ENCODE measurements at places on chromosomes 2 and 18.
A peak's percentile ranks its signal among the peaks of the same experiment; 100 is the strongest.

DNA sequence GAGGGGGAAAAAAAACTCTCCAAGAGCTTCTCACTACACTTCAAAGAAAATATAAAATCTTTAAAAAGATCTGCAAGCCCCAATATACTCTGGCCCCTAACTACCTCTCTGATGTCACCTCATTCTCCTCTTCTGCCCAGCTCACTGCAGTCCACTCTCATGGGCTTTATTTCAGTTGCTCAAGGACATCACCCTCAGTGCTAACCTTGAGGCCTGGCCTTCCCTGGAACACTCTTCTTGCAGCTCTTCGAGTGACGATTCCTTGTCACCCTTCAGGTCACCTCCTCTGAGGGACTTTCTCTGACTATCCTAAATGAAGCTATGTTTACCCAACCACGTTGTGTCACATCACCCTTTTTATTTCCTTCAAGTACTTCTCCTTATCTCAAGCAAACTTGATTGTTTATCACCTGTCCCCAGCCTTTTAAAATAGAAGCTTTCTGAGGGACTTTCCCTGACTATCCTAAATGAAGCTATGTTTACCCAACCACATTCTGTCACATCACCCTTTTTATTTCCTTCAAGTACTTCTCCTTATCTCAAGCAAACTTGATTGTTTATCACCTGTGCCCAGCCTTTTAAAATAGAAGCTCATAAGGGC lies 10.4 kb downstream of the RTTN start:
- no peak for DNase-seq

DNA sequence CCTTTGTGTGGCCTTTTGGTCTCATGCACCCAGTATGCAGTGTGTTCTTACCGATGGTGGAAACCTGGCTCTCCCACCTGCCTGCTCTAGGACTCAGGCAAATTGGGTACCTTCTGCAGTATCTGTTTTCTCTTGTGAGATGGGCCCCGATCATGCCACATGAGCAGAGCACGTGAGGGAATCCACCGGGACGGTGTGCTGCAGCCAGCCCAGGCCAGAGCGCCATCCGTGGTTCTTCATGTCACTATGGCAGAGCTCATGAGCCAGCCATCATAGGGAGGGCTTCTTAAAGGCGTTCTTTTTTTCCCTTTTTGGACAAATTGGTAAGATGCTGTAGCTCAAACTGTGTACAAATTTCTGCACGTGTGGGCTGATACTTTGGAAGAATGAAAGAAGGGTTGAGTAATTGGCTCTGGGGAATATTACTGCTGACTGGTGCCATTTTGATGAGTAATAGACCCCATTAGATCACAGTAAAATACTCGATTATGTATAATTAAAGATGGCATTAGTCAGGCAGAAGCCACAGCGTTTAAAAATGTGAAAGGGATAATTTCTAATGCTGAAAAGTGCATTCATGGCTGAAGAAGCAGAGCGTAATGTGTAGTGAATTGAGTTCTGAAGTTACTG lies 19.2 kb downstream of the SH3RF3 start:
- no peak for DNase-seq

GRCh38 chr2:37561615-37562569 lies 109.5 kb downstream of the CDC42EP3 start:
- DNase-seq = no peak

- no peak for DNase-seq
Observed at GRCh38 chr18:39825485-39826150, 2129.4 kb upstream of the PIK3C3 start.

GRCh38 chr18:36688020-36688965 lies 140.5 kb downstream of the TPGS2 start:
- peak; percentile 10 for DNase-seq

DNA sequence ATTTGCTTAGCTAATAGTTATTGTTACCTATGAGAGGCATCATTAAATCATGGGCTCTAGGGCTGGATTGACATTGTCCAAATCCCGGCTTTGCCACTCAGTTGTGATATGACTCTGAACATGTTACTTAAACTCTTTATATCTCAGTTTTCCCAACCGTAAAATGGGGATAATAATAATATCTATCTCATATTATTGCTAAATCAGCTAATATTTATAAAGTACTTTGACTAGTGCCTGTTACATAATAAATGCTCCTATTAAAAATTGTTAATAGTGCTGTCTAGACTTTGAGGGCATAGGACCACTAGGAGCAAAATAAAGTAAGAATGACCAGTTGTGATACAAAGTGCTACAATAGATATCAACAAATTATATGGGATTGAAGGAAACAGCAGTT lies 376.3 kb upstream of the FIGN start:
- no peak for DNase-seq

Data from stimulated activated CD8-positive, alpha-beta memory T cell treated with anti-CD3 and anti-CD28 coated beads, Interleukin-7, amount 100 ng/mL, for 48 hours (primary cell).